GM06990 (cell line): ENCODE measurements at places on chromosomes 6 and 20.

DNA sequence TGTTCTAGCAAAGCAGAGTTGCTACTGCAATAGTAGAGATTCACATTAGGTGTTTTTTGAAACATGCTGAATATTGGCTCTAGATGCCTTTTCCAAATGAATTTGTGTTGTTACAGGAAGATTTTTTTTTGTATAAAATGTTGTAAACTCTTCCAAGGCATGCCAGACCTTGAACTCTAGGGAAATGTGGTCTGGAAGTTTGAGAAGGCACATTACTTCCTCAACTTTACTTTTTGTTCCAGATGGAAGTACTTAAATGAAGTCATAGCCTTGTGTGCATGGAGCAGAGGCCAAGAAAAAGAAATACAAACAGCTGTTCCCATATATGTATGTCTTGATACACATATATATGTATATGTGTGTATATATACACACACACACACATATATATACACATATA lies 585.7 kb upstream of the MARCKS start:
- no peak for DNase-seq

DNA sequence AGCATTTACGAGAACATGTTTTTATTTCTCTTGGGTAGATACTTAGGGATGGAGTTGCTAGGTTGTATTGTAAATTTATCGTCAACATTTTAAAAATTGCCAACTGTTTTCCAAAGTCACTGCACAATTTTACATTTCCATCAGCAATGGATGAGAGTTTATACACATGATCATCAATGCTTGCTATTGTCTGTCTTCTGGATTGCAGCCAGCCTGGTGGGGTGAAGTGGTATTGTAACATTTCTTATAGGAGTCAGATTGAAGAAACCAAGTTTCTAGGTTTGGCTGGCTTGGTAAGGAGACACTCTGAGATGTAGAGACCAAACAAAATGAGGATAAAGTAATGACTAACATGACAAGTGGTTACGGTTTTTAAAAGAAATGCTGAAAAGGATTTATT lies 57.1 kb upstream of the HDDC2 start:
- DNase-seq = no peak

DNA sequence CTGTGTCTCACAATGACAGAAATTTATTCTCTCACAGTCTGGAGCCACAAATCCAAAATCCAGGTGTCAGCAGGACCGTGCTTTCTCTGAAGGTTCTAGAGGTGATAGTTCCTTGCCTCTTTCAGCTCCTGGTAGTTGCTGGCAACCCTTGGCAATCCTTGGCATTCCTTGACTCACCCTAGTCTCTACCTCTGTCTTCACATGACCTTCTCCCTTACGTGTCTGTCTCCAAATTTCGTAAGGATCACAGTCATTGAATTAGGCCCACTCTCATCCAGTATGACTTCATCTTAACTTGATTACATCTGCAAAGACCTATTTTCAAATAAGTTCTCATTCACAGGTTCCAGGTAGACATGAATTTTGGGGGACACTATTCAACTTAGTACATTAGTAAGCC lies 143.1 kb downstream of the CEP57L1 start:
- no peak for DNase-seq

GRCh38 chr6:162728706-162729105 lies 932 bp downstream of the PACRG start:
- DNase-seq = no peak

DNA sequence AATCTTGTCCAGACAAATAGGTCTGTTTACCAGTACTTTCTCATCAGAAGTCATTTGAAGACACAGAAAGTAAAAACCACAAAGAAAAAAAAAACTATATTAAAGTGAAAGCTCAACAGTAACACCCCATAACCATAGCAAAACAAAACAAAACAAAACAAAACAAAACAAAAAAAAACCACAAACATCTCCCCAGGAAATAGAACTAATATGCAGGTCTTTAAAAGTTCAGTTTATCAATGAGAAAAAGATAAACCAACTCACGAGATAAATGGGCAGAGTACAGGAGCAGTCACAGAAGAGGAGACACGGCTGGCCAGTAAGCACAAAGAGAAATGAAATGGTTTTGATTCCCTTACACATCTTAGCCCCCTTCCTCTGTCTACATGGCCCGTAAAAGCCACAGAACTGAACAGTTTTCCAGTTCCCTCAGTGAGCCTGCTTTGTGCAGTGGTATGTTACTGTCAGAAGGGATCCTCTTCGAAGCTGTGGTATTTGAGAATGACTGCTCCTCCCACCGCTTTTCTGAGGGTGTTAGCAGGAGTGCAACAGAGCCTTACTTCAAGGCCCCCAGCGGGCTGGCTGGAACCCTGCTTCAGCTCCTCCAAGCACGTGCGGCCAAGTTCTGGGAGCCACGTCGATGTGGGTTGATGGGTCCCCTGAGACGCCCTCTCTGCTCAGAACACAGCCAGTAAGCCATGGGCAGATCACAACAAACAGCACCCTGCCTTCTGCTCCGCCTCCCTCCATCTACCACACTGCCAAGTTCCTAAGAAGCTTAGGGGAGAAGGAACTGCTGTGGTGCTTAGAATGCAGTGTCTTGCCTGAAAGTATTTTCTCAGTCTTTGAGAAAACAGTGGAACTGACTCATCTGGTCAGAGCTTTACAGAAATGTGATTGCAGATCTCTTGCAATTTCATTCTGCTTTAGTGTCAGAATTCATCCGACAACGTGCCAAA lies 14.0 kb downstream of the UST start:
- peak; percentile 88 for DNase-seq

- no peak for DNase-seq
Measured at GRCh38 chr6:34150766-34151165, 4.9 kb upstream of the GRM4 start.
